ENCODE measurements at places on chromosomes 2 and 18.
A peak's percentile ranks its signal among the peaks of the same experiment; 100 is the strongest.

DNA sequence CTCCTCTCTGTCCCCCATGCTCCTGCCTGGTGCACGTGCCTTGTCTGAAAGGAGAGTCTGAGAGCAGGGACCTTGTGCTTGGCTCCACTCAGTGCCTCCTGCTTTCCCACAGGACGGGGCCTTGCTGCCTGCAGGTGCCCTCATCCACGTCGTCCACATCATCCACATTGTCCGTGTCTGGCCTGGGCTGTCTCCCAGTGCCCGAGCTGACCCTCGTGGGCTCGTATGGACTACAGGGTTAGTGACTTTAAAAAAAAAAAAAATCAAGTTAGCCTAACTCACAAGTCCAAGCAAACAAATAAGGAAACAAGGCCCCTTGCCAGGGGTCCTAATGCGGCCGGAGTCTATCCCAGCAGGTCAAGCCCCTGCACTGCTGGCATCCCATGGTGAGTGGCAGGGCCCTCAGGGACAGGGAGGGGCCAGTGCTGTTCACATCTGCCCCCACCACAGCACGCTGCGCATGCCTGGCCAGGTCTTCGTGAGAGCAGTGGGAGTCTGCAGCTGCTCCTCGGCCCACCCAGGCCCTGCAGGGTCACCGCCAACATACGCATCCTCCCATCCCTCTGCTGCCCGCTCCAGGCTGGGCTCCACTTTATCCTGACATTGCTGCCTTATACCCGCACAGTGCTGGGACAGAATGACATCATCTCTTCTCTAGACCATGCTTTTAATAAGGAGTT is 232.6 kb downstream of the NDUFA10 start:
- no peak for DNase-seq

- DNase-seq, result no peak
Measured at GRCh38 chr2:181446985-181447384, 10.2 kb upstream of the ITGA4 start.

DNA sequence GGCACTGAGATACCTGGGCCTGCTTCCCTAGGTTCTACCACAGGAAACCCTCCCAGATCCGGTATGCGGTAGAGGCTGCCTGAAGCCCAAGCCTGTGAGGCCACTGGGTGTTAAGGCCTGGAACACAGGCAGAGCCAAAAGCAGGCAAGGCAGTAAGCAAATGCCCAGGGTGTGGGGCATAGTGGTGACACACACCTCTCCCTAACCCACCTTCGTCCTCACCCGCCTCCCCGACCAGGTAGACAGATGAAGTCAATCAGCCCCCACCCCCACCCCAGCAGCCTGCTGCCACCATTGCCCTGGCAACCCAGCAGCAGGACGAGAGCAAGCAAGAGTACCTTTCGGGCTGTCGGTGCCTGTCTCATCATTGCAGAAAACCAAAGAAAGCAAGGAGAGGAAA is 6.1 kb downstream of the DCTN1 start:
- DNase-seq, result no peak

DNA sequence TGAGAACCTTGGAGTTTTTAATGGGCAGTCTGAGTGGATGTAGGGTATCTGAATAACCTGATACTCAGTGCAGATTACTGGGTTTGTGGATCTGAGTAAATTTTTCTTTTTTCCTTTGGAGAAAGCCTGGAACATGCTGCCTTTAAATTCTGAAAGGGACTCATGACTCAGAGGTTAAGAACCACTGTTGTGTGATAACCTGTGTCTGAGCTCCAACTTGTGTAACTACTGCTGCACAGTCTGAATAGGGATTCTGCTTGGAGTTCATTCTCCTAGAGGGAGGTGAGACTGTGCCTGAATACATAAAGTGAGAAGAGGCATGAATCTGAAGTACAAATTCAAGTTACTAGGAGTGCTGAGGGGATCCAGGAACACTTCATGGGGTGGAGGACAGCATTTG is 36.2 kb downstream of the KDM3A start:
- DNase-seq, result no peak

- no peak for DNase-seq
Measured at GRCh38 chr18:80177128-80177527, 68.1 kb downstream of the ADNP2 start.

GRCh38 chr18:32714571-32715148 is 58.2 kb downstream of the KLHL14 start:
- peak; percentile 42 for DNase-seq

GRCh38 chr2:98445683-98446581 is 1.3 kb downstream of the INPP4A start:
- DNase-seq, result no peak

DNA sequence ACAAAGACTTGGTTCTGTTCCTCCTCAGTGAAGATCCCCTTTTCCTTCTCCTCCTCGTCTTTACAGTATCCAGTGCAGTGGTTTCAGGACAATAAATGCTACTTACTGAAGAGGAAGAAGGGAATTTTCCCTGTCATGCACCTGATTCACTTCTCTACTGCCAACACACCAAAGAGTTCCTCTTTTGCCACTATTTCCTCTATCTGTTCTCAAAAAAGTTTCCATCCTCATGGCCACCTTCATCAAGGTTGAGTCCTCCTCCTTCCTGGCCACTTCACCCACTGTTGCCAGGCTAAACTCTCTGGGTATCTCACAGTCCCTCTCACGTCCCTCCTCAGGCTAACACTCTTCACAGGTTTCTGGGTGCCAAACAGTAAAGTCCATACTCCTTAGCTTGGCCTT is 41.7 kb downstream of the PLEKHM3 start:
- DNase-seq, result peak; percentile 52

DNA sequence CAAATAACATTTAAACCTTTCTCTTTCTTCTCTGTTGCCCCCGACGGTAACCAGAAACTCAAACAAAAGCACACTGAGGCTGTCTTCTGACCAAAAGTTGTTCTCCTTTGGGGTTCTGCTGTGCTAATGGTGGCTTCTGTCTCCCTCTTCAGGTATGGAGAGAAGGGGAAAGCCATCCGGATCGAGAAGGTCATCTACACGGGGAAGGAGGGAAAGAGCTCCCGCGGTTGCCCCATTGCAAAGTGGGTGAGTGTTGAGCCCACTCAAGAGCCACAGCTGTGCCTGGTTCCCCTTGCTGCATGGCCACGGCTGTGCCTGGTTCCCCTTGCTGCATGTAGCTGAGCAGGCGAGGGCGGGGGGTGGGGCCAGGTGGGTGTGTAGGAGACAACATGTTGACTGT is 67.4 kb downstream of the BOLA3 start:
- peak; percentile 69 for DNase-seq

DNA sequence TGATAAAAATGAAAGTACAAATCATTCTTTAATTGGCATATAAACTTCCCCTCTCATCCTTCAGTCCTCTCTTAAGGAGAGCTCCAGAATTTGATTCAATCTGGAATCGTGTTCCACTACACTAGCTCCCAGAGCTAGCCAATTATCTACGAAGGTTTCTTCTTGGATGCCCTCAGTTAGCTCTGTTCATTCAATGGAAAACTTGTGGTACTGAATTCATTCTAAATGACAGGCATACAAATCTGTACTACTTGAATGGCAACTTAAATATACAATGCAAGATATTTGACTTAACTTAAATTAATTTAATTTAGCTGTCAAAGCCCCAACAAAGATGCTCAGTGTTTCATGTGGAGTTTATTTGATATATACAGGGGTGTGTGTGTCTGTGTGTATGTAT is 1474.2 kb upstream of the CELF4 start:
- DNase-seq, result no peak

DNA sequence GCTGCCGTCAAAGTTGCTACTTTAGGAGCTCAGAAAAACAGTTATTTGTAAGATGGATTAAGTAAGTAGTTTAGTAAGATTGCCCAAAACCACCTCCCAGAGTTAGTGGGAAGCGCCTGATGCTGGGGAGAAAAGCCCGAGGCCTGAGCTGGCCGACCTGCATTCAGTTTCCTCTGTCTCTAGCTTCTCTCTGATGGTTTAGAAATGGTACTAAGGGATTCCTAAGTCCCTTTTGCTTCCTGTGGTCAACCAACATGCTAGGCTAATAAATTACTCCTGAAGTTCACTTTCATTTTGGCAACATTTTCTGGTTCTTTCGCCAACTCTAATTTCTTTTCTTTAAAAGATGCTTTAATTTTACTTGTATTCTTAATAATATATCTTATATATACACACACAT is 60.1 kb downstream of the ASAP2 start:
- DNase-seq, result no peak

DNA sequence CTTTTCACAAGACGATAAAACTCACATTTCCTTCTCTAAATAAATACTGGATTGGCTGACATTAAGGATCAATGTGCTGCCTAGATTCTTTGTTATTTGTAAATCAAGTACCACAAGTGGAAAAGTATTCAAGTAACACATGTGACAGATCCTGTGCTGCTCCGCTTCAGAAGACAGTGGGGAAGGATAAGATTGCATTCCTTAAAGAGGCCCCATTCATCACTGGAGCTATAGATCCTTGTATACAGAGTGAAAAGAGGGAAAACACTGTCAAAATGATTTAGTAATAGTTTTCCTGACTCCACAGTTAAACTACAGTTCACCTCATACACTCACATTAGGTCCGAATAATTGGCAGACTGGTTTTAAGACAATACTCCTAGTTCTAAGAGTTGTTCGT is 108.0 kb upstream of the CSRNP3 start:
- DNase-seq, result no peak

DNA sequence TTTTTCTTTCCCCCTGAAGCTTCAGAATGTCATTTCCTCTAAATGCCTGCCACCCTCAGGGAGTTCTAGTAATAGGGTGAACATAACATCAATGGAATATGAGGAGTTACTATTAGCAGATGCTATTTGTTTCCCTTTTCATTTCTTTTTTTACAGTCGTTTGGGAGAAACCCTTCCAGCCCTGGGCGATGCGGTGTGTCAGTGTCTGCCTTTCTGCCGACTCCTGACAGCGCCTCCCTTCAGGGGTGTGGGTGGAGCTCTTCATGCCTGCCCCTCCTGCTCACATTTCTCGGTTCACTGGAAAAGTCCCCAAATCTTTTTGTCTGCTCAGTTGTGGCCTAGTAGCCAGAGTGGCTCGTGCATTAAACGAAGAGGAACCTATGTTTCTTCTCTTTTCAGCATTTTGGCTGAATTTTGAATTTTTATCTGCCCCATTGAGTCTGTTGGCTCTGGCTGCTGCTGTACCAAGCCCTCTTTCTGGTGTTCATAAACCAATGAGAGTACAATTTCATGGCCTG is 72.3 kb downstream of the FMNL2 start:
- peak; percentile 59 for DNase-seq

GRCh38 chr2:110804915-110805314 is 72.5 kb downstream of the ACOXL start:
- peak; percentile 70 for DNase-seq

DNA sequence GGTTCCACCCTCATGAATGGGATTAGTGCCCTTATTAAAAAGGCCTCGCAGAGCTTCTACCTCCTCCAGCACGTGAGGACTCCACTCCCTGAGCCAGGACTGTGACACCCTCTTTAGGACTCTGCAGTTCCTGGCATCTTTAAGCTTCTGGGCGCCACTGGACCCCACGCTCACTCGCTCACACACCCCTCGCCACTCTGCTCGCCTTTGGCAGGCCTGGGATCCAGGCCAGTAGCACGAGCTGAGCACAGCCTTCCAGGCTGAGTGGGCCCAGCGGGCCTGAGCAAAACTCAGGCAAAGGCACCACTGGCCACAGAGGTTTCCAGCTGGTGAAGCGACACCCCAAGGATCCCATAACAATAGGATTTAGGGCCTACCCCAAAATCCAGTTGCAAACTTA is 107.9 kb upstream of the GPC1 start:
- DNase-seq, result no peak

GRCh38 chr2:121376535-121377250 is 91.7 kb upstream of the TFCP2L1 start:
- no peak for DNase-seq

GRCh38 chr2:21165350-21165749 is 41.6 kb downstream of the TDRD15 start:
- no peak for DNase-seq

DNA sequence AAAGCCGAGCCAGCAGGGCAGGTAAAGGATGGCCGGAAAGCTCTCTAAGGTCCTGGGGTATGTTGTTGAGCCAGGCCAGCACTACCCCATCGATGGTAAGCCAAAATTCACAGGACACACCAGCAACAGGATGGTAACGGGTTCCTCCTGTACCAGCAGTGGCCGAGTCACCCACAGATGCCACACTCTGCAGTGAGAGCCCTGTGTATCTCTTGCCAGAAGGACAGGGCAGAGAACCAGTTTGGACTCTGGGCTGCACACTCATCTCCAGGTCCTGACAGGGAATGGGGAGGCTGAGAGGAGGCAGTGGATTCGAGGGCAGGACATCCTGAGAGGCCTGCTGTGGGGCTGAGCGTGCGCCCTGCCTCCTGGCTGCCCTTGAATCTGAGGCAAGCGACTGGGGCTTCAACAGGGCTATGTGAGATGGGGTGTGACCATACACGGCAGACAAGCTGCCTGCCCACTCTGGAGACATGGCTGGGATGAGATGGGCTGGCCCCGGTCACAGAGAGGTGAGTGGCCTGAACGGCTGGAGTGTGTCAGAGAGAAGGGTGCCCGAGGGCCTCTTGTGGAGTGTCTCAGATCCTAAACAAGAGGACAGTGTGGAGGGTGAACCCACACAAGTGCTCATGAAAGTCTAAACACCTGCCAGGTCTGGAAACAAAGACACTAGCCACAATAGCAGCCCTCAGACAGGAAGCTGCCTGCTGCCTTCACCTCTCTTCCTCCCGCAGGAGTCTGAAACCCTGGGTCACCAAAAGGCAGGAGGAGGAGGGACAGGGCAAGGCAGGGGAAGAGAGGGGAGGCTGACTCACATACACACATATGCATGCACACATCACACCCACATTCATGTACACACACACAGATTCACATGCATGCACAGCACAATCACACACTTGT is 182.3 kb downstream of the LOXHD1 start:
- DNase-seq, result no peak

DNA sequence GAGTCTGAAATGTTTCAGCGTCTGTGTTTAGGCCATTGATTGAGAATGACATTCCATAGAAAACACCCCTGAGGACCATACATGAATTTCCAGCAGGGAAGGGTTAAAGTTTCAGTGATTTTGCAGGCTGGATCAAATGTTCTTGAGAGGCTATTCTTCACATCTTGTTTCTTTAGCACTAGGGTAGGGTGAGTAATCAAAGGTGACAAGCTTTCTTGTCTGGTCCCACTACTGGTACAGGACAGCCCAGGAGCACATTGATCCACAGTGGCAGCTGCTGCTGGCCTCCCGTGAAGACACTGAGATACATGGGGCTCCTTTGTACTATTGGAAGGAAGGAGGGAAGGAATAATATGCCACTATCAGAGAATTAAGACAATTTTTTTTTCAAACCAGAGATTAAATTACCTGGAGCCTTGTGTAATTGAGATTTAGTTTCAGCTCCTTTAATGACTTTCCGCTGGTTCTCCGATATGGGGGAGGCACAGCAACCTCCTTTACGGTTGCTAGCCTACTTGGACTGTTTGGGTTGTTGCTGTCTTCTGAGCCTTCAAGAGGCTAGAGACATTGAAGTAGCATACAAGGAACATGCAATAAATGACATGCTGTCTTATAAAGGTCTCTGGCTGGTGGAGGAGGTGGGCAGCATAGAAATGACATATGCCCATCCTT is 368.9 kb downstream of the SOX11 start:
- no peak for DNase-seq

GRCh38 chr2:23077596-23077995 is 307.4 kb upstream of the KLHL29 start:
- DNase-seq, result no peak
